T follicular helper cell (primary cell): ENCODE measurements at places on chromosomes 2 and 18.

- no peak for DNase-seq
These were observed 49.8 kb downstream of the LDLRAD4 start for GRCh38 chr18:13268158-13269012.

- DNase-seq, result no peak
These were observed 12.8 kb upstream of the EFEMP1 start for GRCh38 chr2:55936351-55936750.

DNA sequence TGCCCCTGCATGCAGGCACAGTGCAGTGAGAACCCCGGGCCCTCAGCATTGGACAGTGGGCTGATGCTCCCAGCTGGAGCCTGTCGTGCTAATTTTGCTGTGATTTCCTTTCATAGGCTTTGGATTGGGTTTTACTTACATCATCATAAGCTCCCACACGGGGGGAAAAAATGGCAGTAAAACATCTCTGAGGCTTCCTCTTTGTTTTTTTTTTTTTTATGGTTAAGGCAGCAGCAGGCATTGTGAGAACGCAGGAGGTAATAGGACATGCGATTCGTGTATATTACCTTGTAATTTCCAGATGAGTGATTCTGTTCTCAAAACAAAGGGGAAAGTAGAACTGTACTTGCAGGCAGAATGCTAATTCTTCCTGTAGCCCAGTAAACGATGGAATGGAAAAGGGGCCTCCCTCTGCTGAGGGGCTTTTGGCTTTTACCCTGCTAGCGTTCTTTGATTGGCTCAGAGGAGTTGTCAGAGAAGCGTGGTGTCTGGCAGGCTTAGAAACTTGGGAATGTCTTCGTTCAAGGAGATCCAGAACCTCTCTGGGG lies 89.7 kb downstream of the NPAS2 start:
- DNase-seq, result no peak

- DNase-seq, result no peak
These were observed 354.6 kb upstream of the RAB12 start for GRCh38 chr18:8254654-8255053.

DNA sequence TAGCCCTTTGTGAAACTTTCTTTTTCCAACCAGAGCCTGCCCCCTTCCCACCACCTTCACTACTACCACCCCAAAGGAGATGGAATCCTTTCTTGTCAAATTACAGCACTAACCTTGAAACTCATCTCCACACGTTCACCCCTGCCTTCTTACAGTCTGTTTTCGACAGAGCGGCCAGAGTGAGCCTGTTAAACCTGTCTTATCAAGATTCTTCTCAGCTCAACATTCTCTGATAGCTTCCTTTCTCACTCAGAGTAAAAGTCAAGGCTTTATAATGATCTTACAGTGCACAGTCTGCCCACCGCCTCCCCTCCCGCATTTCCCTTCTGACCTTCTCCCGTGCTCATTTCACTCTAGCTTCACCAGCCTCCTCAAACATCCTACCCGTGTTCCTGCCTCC lies 56.0 kb downstream of the ARHGAP25 start:
- no peak for DNase-seq

DNA sequence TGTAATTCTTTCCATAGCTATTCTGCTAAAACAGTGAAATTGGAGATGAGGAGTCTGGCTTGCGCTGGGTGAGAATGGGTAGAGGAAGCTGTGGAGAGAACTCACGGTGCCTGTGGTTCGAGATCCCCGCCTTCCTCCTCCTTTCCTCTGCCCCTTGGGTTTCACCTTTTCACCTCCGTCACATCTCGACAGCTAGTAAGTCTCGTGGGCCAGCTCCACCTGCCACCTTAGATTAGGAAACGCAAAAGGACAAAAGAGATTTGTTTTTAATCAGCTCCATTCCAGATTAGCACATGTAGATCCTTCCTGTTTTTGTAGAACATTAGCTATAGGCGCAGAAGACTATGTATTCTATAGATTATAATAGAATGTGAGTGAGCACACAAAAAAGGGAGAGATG lies 20.6 kb downstream of the TRIB2 start:
- no peak for DNase-seq
